ENCODE measurements at places on chromosomes 2 and 18.

DNA sequence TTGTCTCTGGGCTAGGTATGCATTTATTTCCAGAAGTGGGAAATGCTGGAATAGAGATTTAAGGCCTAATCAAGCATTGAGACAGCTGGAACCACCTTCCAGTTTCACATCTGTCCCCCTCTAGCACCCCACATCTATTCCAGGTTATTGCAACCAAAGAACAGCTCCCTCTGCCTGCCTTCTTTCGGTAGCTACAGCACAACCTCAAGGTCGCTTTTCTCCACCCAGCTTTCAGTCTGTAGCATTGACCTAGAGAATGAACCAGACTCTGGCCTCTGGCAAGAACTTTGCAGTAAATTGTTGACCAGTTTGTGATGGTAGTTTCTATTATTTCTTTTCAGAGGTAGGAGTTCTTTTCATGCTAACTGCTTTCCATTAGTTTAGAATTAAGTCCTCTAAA lies 484.2 kb downstream of the DLGAP1 start:
- DNase-seq = no peak

- no peak for DNase-seq
These were observed 221.8 kb downstream of the INSIG2 start for GRCh38 chr2:118309946-118310680.

DNA sequence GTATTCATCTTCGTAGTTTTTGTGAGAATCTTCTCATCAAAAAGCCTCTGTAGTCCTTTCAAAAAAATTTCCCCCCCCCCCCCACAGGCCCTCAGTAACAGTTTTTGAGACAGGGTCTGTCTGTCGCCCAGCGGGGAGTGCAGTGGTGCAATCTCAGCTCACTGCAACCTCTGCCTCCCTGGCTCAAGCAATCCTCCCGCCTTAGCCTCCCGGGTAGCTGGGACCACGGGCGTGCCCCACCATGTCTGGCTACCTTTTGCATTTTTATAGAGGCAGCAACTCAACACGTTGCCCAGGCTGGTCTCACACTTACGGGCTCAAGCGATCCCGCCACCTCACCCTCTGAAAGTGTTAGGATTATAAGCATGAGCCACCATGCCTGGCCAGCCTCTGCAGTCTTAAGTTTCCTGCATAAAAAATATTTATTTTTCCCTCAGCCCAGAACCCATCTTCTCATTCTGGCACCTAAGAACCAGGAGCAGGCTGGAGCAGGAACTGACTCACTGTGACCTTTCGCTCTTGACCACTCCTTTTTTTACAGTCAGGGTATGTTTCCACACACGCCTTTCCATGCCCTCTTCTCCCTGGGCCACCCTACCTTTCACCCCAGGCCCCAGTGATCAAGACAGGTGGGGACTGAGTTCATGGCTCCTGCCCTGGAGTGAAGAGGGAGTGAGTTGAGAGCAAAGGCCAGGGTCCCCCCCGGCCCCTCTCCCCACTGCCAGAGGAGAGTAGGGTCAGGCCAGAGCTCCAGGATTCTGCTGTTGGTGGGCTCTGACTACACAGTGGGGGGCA lies 32.5 kb upstream of the NT5DC4 start:
- DNase-seq = no peak

DNA sequence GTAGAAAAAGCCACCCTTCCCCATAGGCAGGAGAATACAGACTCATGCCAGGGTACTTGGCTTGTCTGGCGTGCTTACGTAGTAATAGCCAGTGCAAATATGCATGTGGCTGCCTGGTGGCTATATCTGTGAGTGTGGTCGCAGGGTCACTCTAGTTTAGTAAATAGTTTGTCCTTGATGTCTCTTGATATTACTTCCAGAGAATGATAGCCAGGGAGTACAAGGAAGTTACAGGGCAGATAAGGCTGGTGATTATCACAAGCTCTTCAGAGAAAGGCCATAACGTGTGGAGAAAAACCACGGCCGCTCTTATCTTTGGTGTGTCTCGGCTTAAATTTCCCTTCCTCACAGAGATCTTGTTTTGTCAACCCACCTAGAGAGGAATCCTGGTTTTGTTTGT lies 54.3 kb upstream of the SLC39A10 start:
- DNase-seq = no peak

GRCh38 chr2:62339837-62340236 lies 143.9 kb downstream of the B3GNT2 start:
- DNase-seq = no peak

- no peak for DNase-seq
These were observed 150.5 kb upstream of the NCKAP5 start for GRCh38 chr2:133718688-133719201.

DNA sequence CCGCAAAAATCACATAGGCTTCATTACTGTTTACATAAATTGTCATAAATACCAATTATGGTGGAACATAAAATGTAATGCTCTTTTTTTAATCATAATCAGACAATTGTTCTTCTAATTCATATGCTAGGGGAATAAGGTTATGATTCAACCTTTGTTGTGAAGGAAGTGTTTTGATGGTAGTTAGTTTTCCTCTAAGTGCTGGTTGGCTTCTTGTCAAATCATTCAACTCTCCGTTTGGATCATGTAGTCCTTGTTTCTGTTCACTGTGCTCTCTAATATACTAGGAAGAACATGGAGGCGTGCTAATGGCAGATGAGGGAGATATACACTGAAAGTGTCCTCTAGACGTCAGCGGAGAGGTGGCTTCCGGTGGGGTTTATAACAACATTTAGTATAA lies 1938.0 kb upstream of the PIK3C3 start:
- DNase-seq = no peak

- DNase-seq = no peak
These were observed 80.3 kb downstream of the VSNL1 start for GRCh38 chr2:17620841-17621240.

GRCh38 chr2:157592948-157593347 lies 35.7 kb downstream of the ACVR1C start:
- DNase-seq = no peak

DNA sequence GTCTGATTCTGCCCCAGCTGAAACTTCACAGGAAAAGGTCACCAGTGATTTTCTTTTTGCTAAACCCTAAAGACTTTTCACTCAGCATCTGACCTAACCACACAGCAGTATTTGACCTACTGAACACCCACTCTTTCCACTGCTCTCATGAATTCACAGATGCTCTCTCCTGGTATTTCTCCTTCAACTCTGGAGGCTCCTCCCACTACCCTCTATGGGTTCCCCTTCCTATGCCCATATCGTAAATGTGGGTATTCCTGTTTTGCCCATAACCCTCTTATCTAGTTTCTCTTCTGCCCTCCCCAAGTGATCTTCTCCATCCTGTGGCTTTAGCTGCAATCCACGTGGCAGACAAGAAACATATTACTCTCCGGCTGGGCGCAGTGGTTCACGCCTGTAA lies 7.6 kb downstream of the PLEKHM3 start:
- no peak for DNase-seq

DNA sequence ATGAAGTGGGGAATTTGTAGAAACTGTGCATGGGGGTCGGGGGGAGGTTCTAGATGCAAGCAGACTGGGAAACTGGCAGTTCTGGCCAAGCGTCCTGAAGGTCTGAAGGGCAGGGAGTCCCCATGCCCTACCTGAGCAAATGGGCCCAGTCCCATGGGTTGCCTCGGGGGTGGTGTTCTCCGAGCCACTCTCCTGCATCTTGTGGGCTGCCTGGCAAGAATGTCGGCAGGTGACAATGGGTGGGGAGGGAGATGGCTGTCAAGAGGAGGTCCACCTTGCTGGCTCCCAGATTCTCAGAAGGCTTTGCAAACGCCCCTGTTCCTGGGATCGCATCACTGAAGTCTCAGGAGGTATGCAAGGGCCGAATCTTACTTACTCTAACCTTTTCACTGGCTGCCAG lies 21.3 kb downstream of the INHBB start:
- no peak for DNase-seq

DNA sequence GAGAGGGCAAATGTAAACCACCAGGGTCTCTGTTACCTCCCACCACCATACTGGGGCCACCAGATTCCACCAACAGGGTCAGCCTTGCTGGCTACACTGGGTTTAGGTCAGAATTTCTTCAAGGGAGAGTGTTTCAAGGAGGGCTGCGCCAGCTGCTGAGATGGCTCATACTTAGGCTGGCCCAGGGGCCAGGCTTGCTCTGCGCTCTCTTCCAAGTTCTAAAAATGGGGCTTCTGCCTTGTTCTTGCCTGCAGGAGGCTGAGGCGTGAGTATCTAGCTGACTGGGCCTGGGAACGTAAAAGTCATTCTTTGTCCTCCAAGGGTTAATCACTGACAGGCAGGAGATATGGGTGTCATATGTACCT lies 28.1 kb downstream of the MRPL33 start:
- DNase-seq = no peak

- DNase-seq = no peak
These were observed 51.4 kb downstream of the SLC38A11 start for GRCh38 chr2:164903951-164904350.

GRCh38 chr2:28747714-28748113 lies 3.9 kb upstream of the PPP1CB start:
- no peak for DNase-seq
